EL (cell line): ENCODE measurements at places on chromosomes 4 and X.
A peak's percentile ranks its signal among the peaks of the same experiment; 100 is the strongest.

DNA sequence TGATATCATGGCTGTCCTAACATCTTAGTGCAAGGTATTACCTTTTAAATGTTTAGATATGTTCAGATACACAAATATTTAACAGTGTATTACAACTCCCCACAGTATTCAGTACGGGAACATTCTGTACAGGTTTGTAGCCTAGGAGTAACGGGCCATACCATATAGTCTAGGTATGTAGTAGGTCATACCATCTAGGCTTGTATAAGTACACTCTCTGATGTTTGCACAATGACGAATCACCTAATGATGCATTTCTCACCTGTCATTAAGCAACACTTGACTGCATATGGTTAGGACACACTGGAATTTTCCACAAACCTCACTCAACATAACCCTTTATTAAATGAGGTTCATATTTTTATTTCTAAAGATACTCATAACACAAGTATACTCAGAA is 67.7 kb downstream of the THOC2 start:
- DNase-seq: no peak

DNA sequence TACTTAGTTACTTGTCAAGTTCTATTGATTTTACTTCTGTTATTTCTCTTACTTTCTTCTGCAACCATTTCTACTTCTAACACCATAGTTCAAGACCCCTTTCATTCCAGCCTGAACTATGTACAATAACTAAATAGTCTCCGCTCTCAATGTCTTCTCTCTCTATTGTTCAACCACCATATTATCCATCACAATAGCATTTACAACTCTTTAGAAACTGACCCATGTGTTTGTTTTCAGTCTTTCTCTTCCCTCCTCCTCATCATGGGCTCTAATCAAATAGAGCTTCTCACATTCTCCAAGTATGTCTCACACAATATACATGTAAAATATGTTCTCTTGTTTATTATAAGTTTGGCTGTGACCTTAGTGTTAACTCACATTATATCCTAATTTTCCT is 143.6 kb downstream of the ZAR1 start:
- no peak for DNase-seq

DNA sequence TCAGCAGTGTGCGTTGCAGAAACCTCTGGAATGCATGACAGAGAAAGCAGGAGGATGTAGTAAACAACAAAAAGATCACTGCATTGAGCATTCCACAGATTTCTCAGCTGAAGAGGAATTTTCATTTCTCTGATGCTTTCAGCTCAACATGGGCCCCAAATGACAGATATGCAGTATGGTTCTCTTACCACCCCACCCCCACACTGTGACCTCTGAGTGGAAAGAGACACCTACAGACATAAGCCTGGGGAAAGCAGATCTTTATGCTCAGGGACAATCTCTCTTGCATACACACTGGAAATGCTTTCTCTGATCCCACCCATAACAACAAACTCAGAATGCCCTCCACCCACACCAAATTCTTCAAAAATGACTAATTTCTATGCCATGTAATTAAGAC is 983.7 kb upstream of the LCORL start:
- DNase-seq: peak; percentile 85

GRCh38 chr4:134027931-134028330 is 173.7 kb downstream of the PABPC4L start:
- DNase-seq: peak; percentile 74

DNA sequence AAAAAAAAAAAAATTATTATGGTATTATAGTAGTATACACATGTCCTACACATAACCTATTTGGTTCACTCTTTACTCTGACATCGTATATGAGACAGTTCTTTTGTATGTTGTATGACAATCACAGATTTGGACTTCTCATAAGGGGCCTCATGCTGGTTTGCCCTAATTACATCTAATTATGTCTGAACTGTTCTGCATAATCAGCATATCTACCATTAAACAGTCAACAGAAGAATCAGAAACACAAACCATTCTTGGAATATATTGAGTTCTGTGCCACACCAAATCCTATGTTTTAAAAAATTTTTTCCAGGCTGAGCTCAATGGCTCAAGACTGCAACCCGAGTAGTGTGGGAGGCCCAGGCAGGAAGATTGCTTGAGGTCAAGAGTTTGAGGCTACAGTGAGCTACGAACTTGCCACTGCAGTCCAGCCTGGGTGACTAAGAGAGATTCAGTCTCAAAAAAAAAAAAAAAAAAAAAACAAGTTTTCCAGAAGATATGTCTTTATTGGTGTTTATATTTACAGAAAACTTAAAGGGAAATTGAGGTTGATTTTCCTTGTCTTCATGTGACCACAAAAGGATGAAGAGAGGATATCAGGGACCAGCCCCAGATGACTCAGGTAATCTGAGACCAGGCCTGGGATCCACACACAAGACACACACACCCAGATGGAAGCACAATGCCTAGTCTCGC is 22.2 kb downstream of the TRIM61 start:
- DNase-seq: no peak

DNA sequence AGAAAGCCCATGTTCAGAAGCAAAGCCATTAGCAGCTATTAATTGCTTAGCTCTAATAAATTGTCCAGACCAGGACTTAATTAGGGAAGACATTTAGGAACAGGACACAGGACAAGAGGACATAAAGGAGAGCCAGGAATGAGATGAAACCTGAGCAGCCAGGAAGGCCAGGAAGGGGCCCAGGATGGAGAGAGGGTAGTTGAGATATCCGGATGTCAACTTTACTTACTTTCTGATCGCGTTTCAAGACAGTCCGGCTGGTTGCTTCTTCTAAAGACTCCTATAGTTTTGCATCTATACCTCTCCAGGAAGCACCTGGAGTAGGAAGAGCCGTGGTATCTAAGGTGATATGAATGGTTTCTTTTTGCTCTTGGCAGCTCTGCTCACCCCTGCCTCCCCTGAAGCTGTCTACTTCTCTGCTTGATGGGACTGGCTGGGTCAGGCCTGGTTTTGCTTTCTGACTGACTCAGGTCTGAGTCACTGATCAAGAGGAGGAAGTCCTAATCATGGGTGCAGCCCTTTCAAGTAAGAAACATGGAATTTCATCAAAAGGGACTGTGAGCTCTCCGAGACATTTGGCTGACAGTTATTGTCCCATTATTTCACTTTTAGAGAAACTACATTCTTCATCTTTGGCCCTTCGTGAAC is 733.3 kb downstream of the RPA4 start:
- peak; percentile 69 for DNase-seq
